ENCODE measurements at places on chromosomes 1 and 21. TPM values are rescaled to one million over a fixed set of nuclear protein-coding genes. Genes with fewer than 3 reads are reported as not detected.

The PLEKHG5 gene
- total RNA-seq = 0.54 TPM

The RGS7 gene
- total RNA-seq = not detected

The DCST1 gene
- under 0.01 TPM for total RNA-seq

DNA sequence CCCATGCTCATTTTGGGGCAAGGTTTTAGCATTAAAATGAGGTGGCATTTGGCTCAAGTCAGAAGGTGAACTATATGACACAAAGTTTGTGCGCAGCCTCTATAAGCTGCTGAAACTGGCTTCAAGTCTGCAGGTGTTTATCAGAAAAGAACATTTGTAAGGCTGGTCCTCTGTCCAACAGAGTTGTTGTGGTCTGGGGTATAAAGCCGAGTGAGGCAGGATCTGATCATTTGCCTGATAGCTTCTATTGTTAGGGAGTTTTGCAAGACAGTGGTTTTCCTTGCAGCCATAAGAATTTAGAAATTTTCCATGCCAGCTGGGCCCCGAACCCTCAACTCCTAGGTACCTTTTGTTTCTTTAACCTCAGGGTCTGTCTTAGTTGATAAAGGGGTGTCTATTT lies 130.8 kb downstream of the PGBD5 start:
- DNase-seq = no peak

- peak; percentile 97 for DNase-seq
Observed at GRCh38 chr1:246782120-246782900, 58.1 kb downstream of the SCCPDH start.

- no peak for DNase-seq
Observed at GRCh38 chr1:153805886-153806719, 30.9 kb downstream of the SLC27A3 start.

DNA sequence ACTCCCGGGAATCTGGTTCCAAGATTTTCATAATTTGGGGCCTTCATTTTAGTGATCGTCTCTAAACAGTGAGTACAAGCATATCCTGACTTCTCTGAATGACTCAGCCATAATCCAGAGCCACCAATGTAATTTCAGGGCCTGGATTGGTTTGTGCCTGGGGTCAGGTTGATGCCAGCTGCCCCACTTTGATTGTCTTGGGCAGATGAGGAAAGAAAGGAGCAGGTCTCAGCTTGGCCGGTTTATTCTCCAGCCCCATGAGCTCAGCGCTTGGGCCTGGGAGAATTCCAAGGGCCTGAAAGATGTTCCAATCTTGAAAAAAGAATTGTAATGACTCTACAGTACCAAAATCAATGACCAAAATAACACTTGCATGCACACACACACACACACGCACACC lies 71.2 kb upstream of the ECE1 start:
- DNase-seq = no peak

The ANGPTL3 gene
- not detected for total RNA-seq

DNA sequence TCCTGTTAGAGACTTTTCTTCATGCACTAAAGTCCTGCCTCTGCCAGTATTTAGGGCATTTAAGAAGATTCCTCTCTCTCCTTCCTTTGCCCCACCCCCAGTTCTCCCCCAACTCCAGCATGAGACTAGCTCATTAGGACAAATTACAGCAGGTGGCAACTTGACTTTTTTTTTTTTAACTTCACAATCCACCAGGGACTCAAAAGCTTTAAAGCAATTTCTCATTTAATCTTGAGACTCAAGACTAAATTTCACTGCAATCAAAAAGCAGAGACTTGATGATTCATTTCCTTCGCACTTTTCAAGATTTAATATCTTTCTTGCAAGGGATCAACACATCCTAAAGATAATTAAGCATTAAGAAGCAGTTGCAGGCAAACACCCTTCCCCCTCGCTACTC lies 74.9 kb downstream of the WLS start:
- no peak for DNase-seq

The MPC2 gene
- 24.0 TPM for total RNA-seq

The FOXO6 gene
- 0.27 TPM for total RNA-seq

The RIPK4 gene
- 0.27 TPM for total RNA-seq

The RSPH1 gene
- 0.81 TPM for total RNA-seq

DNA sequence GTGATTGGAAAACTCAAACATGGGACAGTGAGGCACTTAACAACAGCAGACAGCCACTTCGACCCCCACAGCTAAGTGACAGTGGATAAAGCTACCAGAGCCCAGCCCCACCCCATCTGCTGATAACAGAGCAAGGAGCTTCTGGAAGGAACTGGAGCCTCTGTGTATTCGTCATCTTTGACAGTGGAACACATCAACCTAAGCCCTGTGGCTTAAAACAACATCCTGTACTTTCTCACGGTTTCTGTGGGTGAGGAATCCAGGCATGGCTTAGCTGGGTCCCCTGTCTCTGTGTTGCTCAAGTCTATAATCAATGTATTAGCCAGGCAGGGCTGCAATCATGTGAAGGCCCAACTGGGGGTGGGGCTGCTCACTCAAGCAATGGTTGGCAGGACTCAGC lies 18.4 kb upstream of the SIPA1L2 start:
- DNase-seq = no peak

The OLFML2B gene
- total RNA-seq = 1.1 TPM

- DNase-seq = no peak
Observed at GRCh38 chr1:27122652-27123051, 32.3 kb downstream of the SLC9A1 start.

- peak; percentile 62 for DNase-seq
Observed at GRCh38 chr1:157878059-157878458, 36.5 kb upstream of the CD5L start.

DNA sequence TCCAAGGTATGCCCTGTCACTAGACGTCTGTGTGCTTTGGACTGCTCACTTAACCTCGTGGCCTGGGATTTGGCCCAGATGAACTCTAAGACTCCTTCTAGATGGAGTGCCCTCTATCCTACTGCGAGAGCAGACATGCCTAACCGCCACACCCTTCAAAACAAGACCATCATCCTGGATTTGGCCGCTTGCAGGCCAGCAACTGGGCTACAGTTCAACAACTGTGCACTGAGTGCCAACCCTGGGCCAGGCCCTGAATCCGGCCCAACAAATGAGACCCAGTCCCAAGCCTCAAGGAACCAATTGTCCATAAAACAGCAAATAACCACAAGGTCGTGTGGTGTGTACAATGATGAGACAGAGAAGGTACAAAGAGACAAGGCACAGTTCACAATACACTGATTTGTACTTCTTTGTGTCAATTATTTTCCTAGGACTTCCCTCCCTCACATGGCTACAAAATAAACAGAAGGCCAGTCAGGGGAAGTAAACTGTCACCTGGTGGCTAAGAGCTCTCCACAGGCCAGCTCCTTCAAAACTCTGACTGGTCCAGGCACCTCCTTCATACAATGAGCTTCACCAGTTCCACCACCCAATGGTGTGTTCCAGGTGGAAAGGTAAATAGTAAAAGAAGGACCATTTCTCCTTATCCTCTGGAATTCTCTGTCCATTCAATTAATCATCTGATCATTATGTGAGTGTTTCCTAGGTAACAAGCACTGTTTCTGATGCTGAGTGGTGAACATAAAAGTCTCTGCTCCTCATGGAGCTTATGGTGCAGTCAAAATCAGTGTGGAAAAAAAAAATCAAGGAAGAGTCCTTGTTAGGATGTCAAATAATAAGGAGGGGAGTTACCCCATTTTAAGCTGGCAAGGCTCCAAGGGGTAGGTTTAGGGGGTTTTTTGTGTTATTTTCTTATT lies 60.4 kb downstream of the CAPZB start:
- no peak for DNase-seq

- DNase-seq = no peak
Observed at GRCh38 chr1:179872558-179872957, 5.0 kb downstream of the TOR1AIP2 start.

- DNase-seq = no peak
Observed at GRCh38 chr1:201452866-201453265, 16.1 kb downstream of the PHLDA3 start.

GRCh38 chr1:156517748-156518147 lies 17.2 kb upstream of the MEF2D start:
- no peak for DNase-seq

DNA sequence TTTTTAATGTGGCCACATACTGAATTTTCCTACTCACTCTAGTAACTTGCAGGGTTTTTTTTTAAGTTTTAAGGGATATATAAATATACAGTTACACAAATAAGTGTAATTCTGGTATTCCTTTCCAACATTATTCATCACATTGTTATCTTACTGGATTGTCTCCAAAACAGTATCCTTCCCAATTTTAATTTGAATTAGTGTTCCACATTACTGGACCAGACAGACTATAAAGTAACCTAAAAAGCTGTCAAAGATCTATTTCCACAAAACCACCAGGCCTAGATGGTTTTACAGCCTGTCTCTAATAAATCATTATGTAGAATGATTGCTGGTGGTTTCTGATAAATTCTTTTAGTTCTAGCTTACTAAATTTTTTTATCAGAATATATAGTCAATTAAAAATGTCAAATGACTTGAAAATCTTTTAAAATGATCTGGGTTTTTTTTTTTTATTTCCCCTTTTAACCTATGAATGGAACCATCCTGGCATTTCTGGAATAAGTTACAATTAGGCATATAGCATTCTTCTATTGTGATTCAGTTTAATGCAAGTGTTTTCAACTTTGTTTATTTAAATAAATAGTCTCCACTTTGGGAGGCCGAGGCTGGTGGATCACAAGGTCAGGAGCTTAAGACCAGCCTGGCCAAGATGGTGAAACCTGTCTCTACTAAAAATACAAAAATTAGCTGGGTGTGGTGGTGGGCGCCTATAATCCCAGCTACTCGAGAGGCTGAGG lies 59.3 kb downstream of the PACC1 start:
- DNase-seq = no peak

The TRIM45 gene
- total RNA-seq = 7.0 TPM

The FTCD gene
- 0.54 TPM for total RNA-seq

- no peak for DNase-seq
Observed at GRCh38 chr1:156773607-156774006, 6.3 kb downstream of the PRCC start.

The CRP gene
- total RNA-seq = not detected

- DNase-seq = no peak
Observed at GRCh38 chr1:203360547-203361185, 9.7 kb upstream of the FMOD start.

The GBP3 gene
- 21.8 TPM for total RNA-seq

GRCh38 chr1:93002781-93003180 lies 41.5 kb upstream of the DIPK1A start:
- no peak for DNase-seq

- no peak for DNase-seq
Observed at GRCh38 chr1:175250027-175250426, 57.5 kb upstream of the KIAA0040 start.

DNA sequence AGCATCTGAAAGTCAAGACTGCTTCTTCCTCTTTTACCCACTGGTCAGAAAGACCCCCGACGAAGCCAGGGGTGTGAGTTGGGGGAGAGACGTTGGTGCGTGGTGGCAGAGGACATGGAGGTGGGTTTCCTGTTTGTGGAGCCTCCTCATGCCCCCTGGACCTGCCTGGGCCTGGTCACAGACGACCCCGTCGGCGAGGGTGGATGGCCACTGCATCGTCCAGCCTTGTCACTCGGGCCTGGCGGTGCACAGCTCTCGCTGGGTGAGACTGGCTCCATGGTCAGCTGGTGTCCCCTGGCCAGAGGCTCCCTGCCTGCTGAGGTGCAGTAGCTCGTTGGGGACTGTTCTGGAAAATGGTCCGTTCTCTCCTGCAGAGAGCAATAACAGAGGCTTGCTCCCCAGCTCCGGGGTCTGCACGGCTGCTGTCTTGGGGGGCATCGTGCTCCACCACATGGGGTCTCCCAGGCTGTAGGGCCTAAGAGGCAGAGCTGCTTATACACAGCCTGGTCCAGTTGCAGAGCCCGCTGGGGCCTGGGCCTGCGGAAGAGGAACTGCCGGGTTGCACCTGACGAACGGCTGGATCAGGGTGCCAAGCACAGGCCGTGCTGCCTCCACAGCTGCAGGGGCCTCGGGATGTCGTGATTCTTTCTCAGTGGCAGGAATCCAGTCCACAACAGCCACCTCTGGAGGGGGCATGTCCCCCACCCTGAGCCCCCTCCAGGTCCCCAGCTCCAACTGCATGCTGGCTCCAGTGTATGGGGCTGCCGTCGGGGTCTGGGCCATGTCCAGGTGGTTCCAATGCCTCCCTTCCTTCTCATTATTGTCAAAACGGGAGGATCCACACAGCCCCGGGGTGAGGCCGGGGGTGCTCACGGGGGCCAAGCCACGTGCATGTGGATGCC lies 18.0 kb upstream of the ACTRT2 start:
- no peak for DNase-seq

GRCh38 chr1:165575468-165576099 lies 31.8 kb downstream of the LRRC52 start:
- DNase-seq = no peak

GRCh38 chr1:11342621-11343032 lies 69.6 kb downstream of the UBIAD1 start:
- no peak for DNase-seq

The AMPD1 gene
- not detected for total RNA-seq

The KIF26B gene
- total RNA-seq = 0.54 TPM

GRCh38 chr1:156896490-156897033 lies 3.0 kb downstream of the PEAR1 start:
- DNase-seq = no peak

- no peak for DNase-seq
Observed at GRCh38 chr1:182754543-182755314, 34.8 kb upstream of the NPL start.

All from hematopoietic multipotent progenitor cell (in vitro differentiated cells).